G401 (cell line): ENCODE measurements at places on chromosomes 6 and 20.

DNA sequence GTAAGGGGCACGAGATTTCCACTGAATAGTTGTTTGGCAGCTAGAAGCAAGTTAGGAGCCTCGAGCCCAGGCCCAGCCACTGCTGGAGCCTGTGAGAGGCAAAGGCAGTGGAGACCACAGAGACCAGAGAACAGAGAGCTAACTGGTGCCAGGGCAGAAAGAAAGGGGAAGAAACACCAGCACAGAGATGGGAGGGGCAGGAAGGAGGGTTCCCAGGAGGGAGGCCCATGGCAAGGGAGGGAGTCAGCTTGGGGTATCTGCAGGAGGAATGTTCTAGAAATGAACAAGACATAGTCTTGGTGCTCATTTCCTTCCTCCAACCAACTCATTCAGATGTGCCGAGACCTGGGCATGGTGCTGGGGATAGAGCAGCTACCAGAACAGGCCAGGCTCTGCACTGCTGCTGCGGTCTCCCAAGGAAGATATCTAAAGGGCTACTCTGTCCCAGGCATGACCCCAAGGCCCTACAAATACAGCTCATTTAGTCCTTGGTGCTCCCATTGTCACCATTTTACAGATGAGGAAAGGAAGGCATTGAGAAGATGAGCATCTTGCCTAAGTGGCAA, 10.7 kb downstream of the ANGPT4 start:
- DNase-seq, result no peak

DNA sequence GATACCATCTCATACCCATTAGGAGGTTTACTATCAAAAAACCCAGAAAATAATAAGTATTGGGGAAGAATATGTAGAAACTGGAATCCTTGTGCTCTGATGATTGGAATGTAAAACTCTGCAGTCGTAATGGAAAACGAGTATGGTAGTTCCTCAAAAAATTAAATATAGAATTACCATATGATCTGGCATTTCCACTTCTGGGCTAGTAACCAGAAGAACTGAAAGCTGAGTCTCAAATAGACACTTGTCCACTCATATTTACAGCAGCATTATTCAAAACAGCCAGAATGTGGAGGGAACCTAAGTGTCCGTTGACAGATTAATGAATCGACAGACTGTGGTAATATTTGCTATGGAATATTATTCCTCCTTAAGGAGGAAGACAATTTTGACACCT, 44.3 kb downstream of the FOXC1 start:
- DNase-seq, result no peak

- no peak for DNase-seq
These were observed 22.9 kb downstream of the RNF182 start for GRCh38 chr6:13947611-13948178.

DNA sequence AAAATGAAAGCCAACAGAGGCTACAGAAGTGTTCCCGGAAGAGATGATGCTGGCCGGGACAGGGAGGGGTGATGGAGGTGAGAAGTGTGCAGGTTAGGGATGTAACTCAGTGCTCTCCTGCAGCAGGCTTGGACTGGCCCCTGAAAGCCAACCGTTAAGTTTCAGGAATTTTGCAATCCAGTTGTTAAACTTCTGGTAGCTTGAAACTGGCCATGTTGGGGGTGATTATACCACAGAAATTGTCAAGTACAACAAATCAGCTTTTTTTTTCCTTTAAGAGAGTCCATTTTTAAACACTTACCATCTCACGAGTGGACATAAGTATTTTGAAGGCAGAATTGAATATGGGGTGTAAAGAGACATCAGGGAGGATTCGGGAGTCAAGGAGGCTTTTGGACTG, 8.8 kb upstream of the SIRPB1 start:
- no peak for DNase-seq

DNA sequence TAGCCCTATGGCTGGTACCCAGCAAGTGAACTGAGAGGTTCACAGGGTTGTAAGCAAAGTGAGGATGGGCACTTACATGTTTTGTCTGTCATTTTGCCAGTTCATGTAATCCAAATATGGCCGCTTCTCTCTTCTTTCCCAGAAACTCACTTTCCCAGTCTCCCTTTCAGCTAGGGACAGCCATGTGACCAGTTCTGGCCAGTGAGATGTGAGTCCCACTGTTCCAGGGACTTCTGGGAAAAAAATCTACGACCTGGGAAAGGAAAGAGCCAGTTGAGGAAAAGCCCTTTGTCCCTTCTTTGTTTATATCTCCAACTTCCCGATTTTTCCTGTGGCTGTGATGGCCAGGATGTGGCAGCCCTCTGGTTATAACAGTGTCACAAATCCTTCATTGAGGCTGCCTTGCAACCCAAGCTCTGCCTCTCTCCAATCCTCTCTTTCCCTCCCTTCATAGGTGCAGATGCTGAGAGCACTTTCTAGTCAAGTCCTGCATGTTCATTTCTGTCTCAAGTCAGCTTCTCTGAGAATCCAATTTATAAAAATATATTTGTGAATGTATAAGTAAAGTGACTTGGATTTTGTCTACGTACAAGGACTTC, 148.6 kb upstream of the ZFP64 start:
- DNase-seq, result no peak

- no peak for DNase-seq
These were observed 82.1 kb upstream of the SIRPA start for GRCh38 chr20:1813101-1813529.
